ENCODE measurements at places on chromosomes 4 and X. TPM values are rescaled to one million over a fixed set of nuclear protein-coding genes. Genes with fewer than 3 reads are reported as not detected.

Gene ADGRG4
- total RNA-seq: not detected

Gene MAOB
- total RNA-seq: not detected

Gene DNAAF6
- total RNA-seq: not detected

Gene MND1
- total RNA-seq: 2.8 TPM

Gene MRPL1
- total RNA-seq: 20.9 TPM

Gene RNF175
- total RNA-seq: 0.20 TPM

Data from lung microvascular endothelial cell (primary cell).